Thoracic aorta (tissue), 2 donors: ENCODE measurements at places on chromosomes 7 and 10. TPM values are rescaled to one million over a fixed set of nuclear protein-coding genes. Genes with fewer than 3 reads are reported as not detected.

DNA sequence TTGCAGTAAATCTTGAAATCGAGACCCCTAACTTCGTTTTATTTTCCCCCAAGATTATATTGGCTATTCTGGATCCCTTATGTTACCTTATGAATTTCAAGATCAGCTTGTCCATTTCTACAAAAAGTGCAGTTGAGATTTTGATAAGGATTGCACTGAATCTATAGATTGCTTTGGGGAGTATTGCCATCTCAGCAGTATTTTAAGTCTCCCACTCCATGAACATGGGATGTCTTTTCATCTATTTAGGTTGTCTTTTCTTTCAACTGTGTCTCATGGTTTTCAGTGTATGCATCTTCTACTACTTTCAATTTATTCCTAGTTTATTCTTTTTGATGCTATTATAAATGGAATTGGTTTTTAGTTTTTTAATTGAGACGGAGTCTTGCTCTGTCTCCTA lies 89.6 kb downstream of the EZH2 start:
- no peaks in the 10 kb centered on the region for H3K4me1 ChIP-seq
- H3K27me3 ChIP-seq, result no peaks in the 10 kb centered on the region

GRCh38 chr10:45432113-45432512 lies 58.1 kb downstream of the ALOX5 start:
- no peak overlapping the region for H3K27ac ChIP-seq
- no peaks in the 10 kb centered on the region for H3K36me3 ChIP-seq
- H3K27me3 ChIP-seq, result no peaks in the 10 kb centered on the region
- no peak overlapping the region for H3K4me3 ChIP-seq
- H3K4me1 ChIP-seq, result no peaks in the 10 kb centered on the region
- no peak for DNase-seq

DNA sequence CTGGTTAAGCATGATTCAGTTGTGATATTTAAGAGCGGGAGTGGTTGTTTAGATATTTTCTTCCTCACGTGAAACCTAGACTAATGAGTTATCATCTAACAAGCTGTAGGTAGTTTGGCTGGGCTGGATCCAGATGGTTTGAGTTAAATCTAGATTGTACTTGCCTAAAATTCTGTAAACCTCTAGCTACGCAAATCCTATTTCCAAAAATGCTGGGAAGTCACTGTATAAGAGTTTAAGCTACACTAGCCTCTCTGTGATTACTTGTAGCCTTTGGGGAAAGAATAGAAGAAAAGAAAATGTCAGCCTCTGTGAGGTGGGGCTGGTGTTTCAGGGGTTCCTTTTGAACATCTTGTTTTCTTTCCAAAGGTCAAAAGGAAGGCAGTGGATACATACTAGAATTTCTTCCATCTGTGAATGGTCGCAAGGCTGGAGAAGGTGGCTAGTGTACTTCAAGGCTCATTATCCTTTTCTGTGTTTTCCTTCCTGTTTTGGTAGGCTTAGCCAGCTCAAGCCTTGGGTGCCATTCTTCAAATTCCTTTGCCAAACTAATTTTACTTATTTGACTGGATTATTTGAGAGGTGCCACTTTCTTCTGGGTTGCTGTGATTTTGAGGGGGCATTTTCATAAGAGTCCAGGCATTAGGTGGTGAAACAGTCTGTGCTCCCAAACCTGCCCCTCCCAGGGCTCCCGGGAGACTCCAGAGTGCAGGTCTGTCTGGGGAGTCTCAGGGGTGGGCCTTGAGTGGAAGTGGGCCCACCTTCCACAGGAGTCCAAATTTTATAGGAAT lies 5.2 kb upstream of the EN2 start:
- peaks cover 52% of the 10 kb centered on the region for H3K4me1 ChIP-seq
- DNase-seq, result no peak
- H3K27ac ChIP-seq, result no peak overlapping the region
- no peak overlapping the region for H3K4me3 ChIP-seq

DNA sequence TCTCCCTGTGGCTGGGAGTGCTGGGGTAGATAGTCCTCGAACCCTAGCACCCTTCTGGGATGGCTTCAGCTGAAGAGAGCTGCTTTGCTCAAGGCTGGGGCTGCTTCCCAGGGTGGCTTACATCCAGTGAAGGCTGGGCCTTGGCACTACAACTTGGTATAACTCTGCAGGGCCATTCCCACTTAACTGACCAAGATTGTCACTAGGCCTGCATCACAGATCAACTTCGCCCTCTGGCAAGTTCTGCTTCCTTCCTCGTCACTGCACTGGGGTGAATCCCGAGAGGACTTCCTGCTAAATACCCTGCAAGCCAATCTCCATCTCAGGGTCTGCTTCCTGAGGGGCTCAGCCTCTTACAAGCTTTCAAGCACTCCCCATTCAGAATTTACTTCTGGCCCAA lies 195.2 kb downstream of the DOCK4 start:
- DNase-seq, result no peak
- H3K27me3 ChIP-seq, result no peaks in the 10 kb centered on the region
- no peaks in the 10 kb centered on the region for H3K36me3 ChIP-seq
- no peak overlapping the region for H3K4me3 ChIP-seq
- H3K4me1 ChIP-seq, result peaks cover 7% of the 10 kb centered on the region
- H3K27ac ChIP-seq, result no peak overlapping the region

DNA sequence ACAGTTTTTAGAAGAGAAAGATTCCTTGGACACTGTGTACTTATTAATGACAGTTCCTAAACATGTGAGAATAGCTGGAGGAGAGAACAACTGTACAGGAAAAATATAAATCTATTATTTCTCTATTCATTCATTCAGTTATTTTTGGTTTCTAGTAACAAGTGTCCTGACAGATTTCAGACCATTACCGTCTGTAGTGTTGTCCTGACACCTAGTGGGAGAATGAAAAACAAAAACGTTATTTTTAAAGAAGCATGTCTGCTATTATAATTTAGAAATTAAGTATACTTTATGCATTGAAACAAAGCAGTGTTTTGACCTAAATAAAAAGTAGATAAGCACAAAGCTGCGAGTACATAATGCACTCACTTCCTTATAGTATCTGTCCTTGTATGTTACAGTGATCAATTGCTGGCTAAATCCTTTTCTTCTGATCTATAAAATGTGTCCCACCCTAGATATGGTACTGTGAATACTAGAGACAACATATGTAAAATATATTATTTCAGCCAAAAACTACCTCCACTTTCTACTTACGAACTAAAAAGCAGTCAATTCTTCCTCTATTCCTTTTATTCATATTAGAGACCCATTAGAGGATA lies 575.6 kb downstream of the ARL4A start:
- H3K36me3 ChIP-seq, result no peaks in the 10 kb centered on the region
- DNase-seq, result no peak
- H3K4me3 ChIP-seq, result no peak overlapping the region

DNA sequence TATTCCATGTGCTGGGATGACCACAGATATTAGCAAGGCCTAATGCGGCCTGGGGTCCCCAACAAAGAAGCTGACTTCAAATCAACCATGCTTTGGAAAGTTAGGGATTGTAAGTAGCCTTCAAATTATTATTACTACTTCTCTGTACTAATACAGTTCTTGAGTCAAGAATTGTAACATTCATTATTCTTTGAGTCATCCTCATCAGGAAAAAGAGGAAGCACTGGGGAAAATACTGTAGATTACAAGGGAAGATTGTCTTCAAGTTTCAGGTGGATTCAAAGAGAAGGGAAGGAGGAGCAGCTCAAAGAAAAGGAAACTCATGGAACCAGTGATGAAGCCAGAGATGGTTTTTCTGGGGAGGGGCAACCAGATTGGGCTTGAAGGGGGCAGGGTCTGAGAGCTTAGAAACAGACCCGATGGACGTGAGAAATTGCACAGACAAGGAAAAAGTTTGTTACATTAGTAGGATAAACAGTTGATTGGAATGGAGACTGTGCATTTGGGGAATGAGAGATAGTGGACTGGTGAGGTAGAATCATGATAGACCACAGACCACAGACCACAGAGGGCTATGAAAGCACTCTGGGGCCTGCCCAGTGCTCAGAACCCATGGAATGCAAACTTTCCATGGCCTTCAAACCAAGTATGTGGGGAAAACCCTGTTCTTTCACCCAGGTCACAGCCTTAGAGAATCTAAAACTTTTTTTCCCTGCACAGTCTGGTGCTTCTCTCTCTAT lies 209.9 kb downstream of the ZNF365 start:
- H3K27me3 ChIP-seq, result no peaks in the 10 kb centered on the region
- DNase-seq, result no peak
- no peaks in the 10 kb centered on the region for H3K4me1 ChIP-seq
- H3K27ac ChIP-seq, result no peak overlapping the region
- H3K36me3 ChIP-seq, result no peaks in the 10 kb centered on the region
- H3K4me3 ChIP-seq, result no peak overlapping the region

GRCh38 chr10:101767600-101767945 lies 8.3 kb downstream of the FGF8 start:
- H3K27me3 ChIP-seq, result no peaks in the 10 kb centered on the region
- no peak for DNase-seq
- no peak overlapping the region for H3K4me3 ChIP-seq
- no peaks in the 10 kb centered on the region for H3K4me1 ChIP-seq
- no peaks in the 10 kb centered on the region for H3K36me3 ChIP-seq

DNA sequence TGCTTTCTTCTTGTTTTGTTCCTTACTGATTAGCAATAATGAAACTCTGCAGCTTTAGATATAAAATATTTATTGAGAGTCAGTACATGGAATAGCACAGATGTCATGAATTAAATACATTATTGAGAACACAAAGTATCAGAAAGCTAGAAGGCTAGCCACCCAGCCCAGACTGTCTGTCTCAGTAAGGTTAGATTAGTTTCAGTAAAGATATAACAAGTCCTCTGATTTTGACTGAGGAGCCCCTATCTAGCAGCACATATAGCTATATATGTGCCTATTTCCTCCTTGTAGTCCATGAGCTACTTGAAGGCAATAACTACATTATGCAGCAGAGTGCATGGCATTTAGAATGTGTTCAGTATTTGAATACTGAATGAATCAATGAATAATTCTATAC lies 81.3 kb downstream of the NRCAM start:
- H3K27ac ChIP-seq, result no peak overlapping the region
- no peak overlapping the region for H3K4me3 ChIP-seq
- no peaks in the 10 kb centered on the region for H3K4me1 ChIP-seq
- DNase-seq, result no peak
- no peaks in the 10 kb centered on the region for H3K27me3 ChIP-seq

GRCh38 chr10:27801171-27801785 lies 55.7 kb upstream of the MKX start:
- no peak overlapping the region for H3K27ac ChIP-seq
- no peak for DNase-seq
- H3K4me1 ChIP-seq, result no peaks in the 10 kb centered on the region
- H3K27me3 ChIP-seq, result no peaks in the 10 kb centered on the region
- H3K36me3 ChIP-seq, result no peaks in the 10 kb centered on the region

GRCh38 chr7:4268040-4268965 lies 413.8 kb upstream of the FOXK1 start:
- DNase-seq, result no peak
- H3K4me1 ChIP-seq, result no peaks in the 10 kb centered on the region
- H3K27ac ChIP-seq, result no peak overlapping the region
- H3K36me3 ChIP-seq, result peaks cover 3% of the 10 kb centered on the region

GRCh38 chr10:123911866-123912265 lies 20.3 kb upstream of the CPXM2 start:
- no peaks in the 10 kb centered on the region for H3K27me3 ChIP-seq
- H3K4me3 ChIP-seq, result no peak overlapping the region
- H3K27ac ChIP-seq, result no peak overlapping the region
- DNase-seq, result no peak
- H3K4me1 ChIP-seq, result peaks cover 10% of the 10 kb centered on the region

DNA sequence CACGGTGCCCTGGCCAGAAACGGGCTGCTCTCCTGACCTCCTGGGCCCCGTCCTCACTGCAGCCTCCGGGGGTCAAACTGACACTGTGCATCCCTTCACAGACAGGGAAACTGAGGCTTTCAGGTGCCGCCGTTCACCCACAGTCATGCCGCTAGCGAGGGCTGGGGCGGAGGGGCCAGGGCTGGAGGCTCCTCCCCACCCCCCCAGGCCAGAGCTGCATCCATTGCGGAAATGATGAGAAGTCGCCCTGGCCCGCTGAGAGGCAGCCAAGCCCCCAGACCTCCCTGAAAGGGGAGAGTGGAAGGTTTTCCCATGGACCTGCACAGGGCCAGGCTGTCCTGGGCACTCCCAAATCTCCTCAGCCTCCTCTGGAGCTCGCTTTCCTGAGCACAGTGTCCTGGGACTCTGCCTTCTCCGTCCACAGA lies 16.5 kb upstream of the INPP5A start:
- H3K27ac ChIP-seq, result peak overlapping the region; percentile 98
- H3K27me3 ChIP-seq, result no peaks in the 10 kb centered on the region
- H3K36me3 ChIP-seq, result no peaks in the 10 kb centered on the region
- H3K4me3 ChIP-seq, result peak overlapping the region; percentile 16
- H3K4me1 ChIP-seq, result peaks cover 52% of the 10 kb centered on the region
- DNase-seq, result peak; percentile 1

- H3K27ac ChIP-seq, result no peak overlapping the region
- no peak overlapping the region for H3K4me3 ChIP-seq
- DNase-seq, result no peak
- peaks cover 15% of the 10 kb centered on the region for H3K4me1 ChIP-seq
- no peaks in the 10 kb centered on the region for H3K36me3 ChIP-seq
Measured at GRCh38 chr7:116418524-116418923, 81.0 kb upstream of the CAV2 start.

GRCh38 chr7:67566101-67566500 lies 569.5 kb downstream of the TYW1 start:
- H3K27ac ChIP-seq, result no peak overlapping the region
- H3K27me3 ChIP-seq, result no peaks in the 10 kb centered on the region
- H3K4me1 ChIP-seq, result no peaks in the 10 kb centered on the region
- DNase-seq, result no peak

- H3K4me3 ChIP-seq, result no peak overlapping the region
- no peaks in the 10 kb centered on the region for H3K27me3 ChIP-seq
- H3K36me3 ChIP-seq, result no peaks in the 10 kb centered on the region
- DNase-seq, result no peak
- H3K27ac ChIP-seq, result no peak overlapping the region
- H3K4me1 ChIP-seq, result peaks cover 10% of the 10 kb centered on the region
Measured at GRCh38 chr10:99850021-99850766, 67.8 kb downstream of the ABCC2 start.

Gene DMBT1
- total RNA-seq, result not detected

Gene TEX36
- total RNA-seq, result not detected

Gene OR6B1
- total RNA-seq, result not detected

Gene OLAH
- total RNA-seq, result not detected

Gene WDFY4
- 10.0 TPM for total RNA-seq

Gene DYNC1I1
- total RNA-seq, result 24.6 TPM

Gene IL6
- total RNA-seq, result 151 TPM
